ENCODE measurements at places on chromosomes 11 and 22.
A peak's percentile ranks its signal among the peaks of the same experiment; 100 is the strongest.

DNA sequence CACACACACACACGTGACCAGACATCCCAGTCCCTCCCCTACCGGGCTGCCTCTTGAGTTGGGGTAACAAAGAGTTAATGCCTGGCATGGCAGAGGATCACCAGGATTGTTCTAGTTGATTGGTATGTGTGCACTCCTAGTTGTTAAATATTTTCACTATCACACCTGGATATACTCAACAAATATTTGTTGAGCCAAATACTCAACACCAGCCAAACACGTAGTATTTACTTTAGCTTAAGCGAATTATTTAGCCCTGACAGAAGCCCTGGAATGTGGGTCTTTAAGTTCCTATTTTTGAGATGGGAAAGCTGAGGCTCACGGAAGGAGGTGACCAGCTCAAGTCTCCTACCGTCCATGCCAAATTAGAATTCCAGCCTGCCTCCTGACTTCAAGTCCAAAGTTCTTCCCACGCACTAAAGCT is 10.5 kb downstream of the CD3E start:
- DNase-seq, result no peak

DNA sequence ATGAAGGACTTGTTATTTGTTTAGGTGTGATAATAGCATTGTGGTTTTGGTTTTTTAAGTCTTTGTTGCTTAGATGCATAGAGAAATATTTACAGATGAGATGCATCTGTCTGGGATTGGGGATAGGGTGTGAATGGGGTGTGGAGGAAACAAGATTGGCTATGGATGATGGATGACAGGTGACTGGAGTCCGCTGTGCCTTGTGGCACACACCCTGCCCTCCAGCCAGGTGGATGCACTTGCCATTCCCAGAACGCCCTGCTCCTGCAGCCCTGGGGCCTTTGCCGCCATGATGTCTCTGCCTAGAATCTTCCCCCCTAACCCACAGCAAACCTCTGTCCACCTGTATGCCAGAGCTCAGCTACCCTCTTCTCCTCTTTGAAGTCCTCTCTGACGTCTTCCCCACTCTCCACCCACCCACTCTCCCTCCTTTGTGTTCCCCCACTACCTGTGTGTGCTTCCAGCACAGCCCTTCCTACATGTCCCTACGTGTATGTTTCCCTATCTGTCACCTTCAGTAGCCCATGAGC is 54.7 kb downstream of the WNT11 start:
- no peak for DNase-seq

GRCh38 chr11:91771961-91772360 is 452.7 kb upstream of the FAT3 start:
- DNase-seq, result no peak

GRCh38 chr11:112321501-112322172 is 61.0 kb upstream of the PLET1 start:
- DNase-seq, result peak; percentile 53

- DNase-seq, result peak; percentile 89
Measured at GRCh38 chr11:21511835-21512440, 680.9 kb upstream of the ANO5 start.
